ENCODE measurements at places on chromosomes 3 and 15. TPM values are rescaled to one million over a fixed set of nuclear protein-coding genes. Genes with fewer than 3 reads are reported as not detected.

SMCO1 gene
- not detected for total RNA-seq

CCDC54 gene
- not detected for total RNA-seq

- no peak overlapping the region for H3K27ac ChIP-seq
- DNase-seq = no peak
- H3K27me3 ChIP-seq = no peaks in the 10 kb centered on the region
- H3K36me3 ChIP-seq = no peaks in the 10 kb centered on the region
Observed at GRCh38 chr3:55201779-55202178, 273.9 kb upstream of the LRTM1 start.

GRCh38 chr3:50525987-50526386, 22.6 kb upstream of the CACNA2D2 start:
- H3K4me3 ChIP-seq = no peak overlapping the region
- H3K36me3 ChIP-seq = no peaks in the 10 kb centered on the region
- peaks cover 16% of the 10 kb centered on the region for H3K27me3 ChIP-seq
- DNase-seq = peak; percentile 87

CLASP2 gene
- total RNA-seq = 55.1 TPM

- H3K36me3 ChIP-seq = peaks cover 1% of the 10 kb centered on the region
- DNase-seq = no peak
- H3K27ac ChIP-seq = no peak overlapping the region
- no peak overlapping the region for H3K4me3 ChIP-seq
- H3K27me3 ChIP-seq = peaks cover 12% of the 10 kb centered on the region
Observed at GRCh38 chr3:16101295-16102186, 72.9 kb upstream of the GALNT15 start.

Data from activated CD8-positive, alpha-beta memory T cell treated with anti-CD3 and anti-CD28 coated beads, Interleukin-2, amount 10 ng/mL, durations not matched to agents 7 days and 5 days (primary cell).